ENCODE measurements at places on chromosomes 4 and X. TPM values are rescaled to one million over a fixed set of nuclear protein-coding genes. Genes with fewer than 3 reads are reported as not detected.

PAGE2B gene
- total RNA-seq: not detected

SMARCA1 gene
- total RNA-seq: 46.9 TPM

HTRA3 gene
- total RNA-seq: 0.05 TPM

HSFX4 gene
- total RNA-seq: not detected

MAGIX gene
- 2.6 TPM for total RNA-seq

NR3C2 gene
- 0.67 TPM for total RNA-seq

KLB gene
- not detected for total RNA-seq

CABS1 gene
- not detected for total RNA-seq

BTK gene
- total RNA-seq: 1.3 TPM

UGT2B17 gene
- total RNA-seq: not detected

NSG1 gene
- total RNA-seq: 81.7 TPM

Measured in SK-MEL-5 (cell line).